ENCODE measurements at places on chromosomes 4 and X.

DNA sequence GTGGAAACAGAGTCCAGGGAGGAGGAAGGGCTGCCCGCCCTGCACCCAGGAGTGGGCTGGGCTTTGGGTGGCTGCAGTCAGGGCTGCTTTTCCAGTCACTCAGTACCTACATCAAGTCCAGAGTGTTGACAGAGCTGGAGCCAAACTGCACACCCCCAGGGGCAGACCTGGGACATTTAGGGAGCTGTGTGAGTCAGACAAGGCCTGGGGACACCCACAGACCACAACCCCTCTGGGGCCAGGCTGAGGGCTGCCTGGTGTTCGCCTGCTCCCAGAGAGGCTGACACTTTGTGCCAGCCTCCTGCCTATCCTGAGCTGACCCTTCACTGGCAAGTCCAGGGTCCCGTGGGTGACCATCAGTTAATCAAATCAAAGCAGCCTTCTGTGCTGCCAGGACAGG lies 240.0 kb downstream of the BCOR start:
- DNase-seq, result no peak

DNA sequence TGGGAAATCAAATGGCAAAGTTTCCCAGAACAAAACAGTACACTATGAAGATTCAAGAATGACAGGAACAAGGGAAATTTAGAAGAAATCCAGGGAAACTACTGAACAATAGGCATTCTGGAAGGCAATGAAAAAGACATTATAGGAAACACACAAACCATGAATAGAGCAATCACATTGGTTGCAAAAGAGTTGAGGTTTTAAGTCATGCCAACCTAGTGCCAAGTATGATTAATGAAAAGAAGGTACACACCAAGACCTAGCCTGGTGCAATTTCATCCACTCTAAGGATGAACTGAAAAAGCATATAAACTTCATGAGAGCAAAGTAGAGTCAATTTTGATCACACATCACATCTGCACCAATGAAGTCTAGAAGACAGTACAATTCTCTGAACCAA lies 326.9 kb downstream of the PDHA2 start:
- DNase-seq, result no peak

GRCh38 chr4:10237131-10237530 lies 120.5 kb upstream of the WDR1 start:
- DNase-seq, result no peak

GRCh38 chr4:122604146-122604545 lies 16.7 kb downstream of the IL21 start:
- DNase-seq, result no peak

DNA sequence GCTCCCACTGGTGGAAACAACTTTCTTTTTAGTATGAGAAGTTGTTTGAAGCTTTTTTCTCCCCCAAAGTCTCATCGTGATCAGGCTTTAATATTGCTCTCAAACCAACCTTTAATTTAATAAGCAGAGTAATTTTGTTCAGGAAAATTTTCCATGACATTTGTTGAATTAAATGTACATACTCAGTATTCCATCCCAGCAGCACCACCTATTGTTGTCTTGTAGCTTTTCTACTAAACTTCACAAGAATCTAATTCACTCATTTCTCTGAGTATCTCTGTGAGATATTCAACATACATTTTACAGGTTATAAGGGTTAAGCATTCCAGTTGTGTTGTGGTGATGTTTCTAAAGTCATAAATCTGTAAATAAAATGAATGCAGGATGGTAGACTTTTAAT lies 218.3 kb upstream of the HAND2 start:
- no peak for DNase-seq

DNA sequence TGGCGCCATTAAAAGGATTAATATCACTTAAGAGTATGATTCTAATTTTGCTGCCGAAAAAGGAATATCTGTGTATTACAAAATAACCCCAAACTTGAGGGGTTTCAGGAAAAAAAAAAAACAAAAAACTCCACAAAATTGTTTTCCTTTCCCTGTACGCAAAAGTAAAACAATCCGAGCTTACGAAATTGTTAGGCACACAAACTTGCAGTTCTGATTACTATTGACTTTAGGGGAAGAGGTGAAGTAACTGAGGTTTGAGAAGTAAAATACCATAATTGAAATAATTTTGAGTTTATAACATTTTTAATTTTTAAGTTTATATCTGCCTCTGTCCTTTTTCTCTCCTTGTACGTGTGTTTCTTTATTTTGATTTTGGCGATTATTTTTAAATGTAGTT lies 64.8 kb downstream of the USP9X start:
- no peak for DNase-seq

DNA sequence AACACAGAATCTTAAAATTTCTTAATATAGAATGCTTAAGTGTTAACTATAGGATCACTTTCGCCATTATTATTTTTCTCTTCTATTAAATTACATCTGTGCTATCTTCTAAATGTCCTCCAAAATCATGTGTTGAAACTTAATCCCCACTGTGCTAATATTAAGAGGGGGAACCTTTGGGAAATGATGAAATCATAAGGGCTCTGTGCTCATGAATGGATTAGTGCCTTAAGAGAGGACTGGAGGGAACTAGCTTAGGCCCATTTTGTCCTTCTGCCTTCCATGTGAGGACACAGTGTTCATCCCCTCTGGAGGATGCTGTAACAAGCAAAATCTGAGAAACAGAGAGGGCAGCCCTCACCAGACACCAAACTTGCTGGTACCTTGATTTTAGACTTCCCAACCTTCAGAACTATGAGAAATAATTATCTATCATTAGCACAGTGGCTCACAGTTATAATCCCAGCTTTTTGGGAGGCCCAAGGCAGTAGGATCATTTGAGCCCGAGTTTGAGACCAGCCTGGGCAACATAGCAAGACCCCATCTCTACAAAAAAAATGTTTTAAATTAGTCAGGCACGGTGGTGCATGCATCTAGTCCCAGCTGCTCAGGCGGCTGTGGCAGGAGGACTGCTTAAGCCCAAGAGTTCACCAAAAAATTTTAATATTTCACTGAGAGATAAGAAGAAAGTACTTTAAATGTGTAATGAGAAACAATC lies 26.3 kb downstream of the KLHL8 start:
- no peak for DNase-seq

DNA sequence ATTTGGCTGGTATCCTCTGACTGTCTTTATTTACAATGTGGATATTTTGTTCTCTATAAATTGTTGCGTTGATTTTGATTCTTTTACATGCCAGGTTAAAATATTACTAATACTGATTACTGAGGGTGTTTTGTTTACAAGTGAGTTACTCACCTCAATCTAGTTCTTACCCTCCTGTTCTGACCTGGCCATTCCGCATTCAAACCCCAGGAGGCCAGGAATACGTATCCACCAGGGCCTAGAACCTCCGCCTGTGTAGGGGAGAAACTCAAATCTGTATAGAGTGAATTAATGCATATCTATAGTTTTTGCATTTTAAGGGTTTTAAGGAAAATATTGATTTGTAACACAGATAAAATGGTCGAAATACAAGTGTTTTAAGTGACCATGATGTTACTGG lies 2.6 kb upstream of the ZFP42 start:
- no peak for DNase-seq

GRCh38 chrX:53223955-53224859 lies 800 bp downstream of the KDM5C start:
- peak; percentile 37 for DNase-seq

- DNase-seq, result no peak
Measured at GRCh38 chrX:153494061-153494460, 719 bp upstream of the BGN start.

- peak; percentile 61 for DNase-seq
Measured at GRCh38 chr4:128461291-128462102, 173.9 kb upstream of the PGRMC2 start.

DNA sequence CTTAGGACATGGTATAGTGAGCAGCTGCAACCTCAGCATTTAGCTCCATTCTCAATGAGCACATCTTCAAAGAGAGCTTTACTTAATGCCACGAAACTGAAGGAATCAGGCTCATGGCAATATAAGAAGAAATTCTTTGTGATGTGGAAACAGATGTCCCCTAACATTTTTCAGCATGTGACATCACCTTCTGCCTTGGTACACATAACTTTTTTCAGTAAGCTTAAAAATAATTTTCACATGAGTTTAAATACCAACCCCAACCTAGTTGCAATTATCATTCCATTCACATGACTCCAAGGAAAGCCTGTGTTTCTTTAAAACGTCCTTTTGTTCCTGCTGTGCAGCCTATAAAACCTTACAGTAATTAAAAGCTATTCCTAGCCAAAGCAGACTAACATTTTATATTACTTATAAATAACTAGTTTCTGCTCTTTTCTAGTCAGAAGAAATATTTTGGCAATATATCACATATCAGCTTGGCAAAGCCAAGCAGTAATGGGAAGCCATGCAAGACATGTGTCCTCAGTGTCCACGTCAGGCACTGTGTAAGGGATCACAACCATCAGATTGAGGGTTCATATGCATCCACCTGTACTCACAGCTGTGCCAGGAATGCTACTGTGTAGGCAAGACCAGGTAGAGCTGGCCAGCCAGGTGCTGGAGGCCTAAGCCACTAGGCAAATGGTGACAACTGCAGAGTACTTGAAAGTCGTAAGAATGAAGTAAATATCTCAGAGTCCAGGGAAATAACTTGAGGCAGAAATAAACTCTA lies 466.6 kb downstream of the INPP4B start:
- peak; percentile 35 for DNase-seq

DNA sequence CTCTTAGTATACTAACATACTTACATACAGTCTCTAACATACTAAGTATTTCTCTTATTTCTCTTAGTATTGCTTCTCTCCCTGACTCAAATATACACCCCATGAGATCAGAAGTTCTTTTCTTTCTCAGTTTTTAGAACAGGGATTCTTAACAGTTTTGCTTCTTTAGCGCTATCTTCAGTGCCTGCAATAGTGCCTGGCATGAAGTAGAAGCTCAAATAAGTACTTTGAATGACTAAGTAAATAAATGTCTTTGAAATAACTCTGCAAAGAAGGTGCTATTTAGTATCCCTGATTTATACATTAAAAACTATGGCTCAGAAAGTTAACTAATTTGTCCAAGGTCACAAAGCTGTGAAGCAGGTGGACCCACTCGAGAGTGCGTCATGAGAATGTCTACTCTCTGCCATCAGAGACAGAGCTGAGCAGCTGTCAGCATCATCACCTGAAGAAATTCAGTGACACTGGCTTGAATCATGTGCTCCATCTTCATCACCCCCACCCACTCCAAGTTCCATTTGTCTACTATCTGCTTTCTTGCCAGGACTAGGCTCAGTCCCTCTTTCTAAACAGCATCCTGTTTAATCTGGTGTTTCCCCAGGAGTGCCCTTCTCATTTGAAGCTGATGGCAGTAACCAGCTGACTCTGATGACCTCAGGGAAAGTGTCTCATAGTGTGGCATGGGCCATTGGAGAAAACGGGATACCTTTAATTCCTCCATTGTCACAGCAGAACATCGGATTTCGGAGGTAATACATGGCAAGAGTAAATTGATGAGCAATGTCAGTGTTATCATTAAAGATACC lies 83.1 kb downstream of the CC2D2A start:
- DNase-seq, result no peak

- peak; percentile 39 for DNase-seq
Measured at GRCh38 chr4:49032440-49033161, 46.5 kb downstream of the CWH43 start.

DNA sequence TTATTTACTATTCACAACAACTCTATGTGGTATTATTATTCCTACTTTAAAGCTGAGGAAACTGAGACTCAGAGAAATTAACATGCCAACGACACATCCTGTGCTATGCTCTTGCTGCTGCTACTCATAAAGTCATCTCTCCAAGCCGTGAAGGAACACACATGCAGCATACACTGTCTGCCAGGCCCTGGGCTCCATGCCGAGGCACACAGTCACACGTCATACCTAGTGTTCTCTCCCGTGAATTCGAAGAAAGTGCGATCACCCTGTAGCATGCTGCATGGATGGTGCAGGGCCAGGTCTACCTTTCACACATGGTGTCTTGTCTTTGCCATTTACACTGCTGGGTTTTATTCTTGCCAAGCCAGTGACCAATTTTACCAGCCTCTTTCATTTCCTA lies 34.1 kb downstream of the TBC1D1 start:
- no peak for DNase-seq

GRCh38 chrX:69362856-69363255 lies 141.3 kb upstream of the NALF2 start:
- no peak for DNase-seq

DNA sequence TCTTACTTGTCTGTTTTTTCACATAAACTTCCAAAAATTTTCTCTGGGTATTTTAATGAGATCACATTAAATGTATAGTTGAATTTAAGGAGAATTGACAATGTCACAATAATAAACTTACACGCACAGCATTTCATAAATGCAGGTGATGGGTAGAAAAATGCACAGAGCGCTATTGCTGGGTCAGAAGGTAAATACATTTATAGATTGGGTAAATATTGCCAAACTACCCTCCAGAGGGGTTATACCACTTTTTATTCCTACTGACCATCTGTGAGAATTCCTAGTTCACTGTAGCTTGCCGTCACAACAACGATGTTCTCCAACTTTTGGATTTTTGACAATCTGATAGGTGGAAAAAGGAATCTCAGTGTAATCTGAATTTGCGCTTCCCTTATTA lies 34.6 kb downstream of the ANXA5 start:
- DNase-seq, result no peak

DNA sequence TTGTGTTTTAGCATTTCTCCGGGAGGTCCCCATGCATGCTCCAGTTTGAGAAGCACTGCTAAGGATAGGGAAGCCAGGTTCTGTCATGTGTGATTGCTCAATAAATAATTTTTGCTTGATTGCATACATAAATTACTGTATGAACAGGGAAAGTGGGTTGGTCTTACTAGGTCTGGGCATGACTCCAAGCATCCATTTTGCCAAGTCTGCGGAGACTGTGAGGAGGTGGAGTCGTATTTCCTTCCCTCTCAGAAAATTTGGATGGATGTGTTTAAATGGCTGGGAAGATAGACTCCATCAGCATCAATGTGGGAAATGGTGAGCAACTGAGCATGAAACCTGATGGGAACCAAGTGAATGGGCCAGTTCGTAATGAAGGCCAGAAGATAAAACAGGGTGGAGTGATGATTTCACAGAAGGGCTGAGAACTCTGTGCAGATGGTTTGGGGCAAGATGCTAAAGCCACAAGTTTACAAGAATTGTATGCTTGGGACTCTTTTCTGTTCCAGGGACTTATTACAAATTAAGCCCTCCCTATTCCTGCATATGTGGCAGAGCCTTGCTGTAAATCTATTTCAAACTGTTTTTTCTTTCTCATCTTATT lies 84.1 kb downstream of the NHS start:
- DNase-seq, result no peak

GRCh38 chrX:153864561-153865320 lies 21.2 kb downstream of the L1CAM start:
- no peak for DNase-seq

- DNase-seq, result peak; percentile 57
Measured at GRCh38 chr4:145840162-145840768, 98.4 kb downstream of the ZNF827 start.

DNA sequence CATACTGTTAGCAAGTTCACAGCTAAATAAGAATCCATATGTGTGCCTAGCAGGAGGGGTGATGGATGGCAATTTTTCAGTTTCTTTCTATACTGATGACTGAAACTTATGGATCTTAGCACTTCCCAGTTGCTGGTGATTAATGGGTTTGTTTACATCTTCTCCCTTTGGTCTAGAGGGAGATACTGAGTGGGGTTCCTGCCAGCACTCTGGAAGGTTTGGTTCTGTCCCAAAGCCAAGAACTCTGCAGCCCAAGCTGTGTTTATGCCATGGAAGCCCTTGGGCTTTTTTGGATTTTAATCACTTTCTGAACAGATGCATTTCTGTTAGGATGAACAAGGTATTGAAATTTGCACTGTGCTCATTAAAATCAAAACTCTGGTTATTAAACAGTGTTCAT lies 43.5 kb downstream of the DDIT4L start:
- no peak for DNase-seq

- no peak for DNase-seq
Measured at GRCh38 chrX:39734174-39734776, 363.5 kb downstream of the BCOR start.
